ENCODE measurements at places on chromosomes 11 and 22. TPM values are rescaled to one million over a fixed set of nuclear protein-coding genes. Genes with fewer than 3 reads are reported as not detected.
A peak's percentile ranks its signal among the peaks of the same experiment; 100 is the strongest.

C1QTNF5 gene
- 23.7 TPM for total RNA-seq

ELF5 gene
- not detected for total RNA-seq

CDC45 gene
- 1.1 TPM for total RNA-seq

GSTP1 gene
- total RNA-seq: 810 TPM

DERL3 gene
- total RNA-seq: not detected

TECTA gene
- total RNA-seq: 0.80 TPM

IPO7 gene
- 157 TPM for total RNA-seq

- H3K36me3 ChIP-seq: no peaks in the 10 kb centered on the region
- H3K27me3 ChIP-seq: peaks cover 4% of the 10 kb centered on the region
- H3K4me1 ChIP-seq: no peaks in the 10 kb centered on the region
- H3K27ac ChIP-seq: no peak overlapping the region
Observed at GRCh38 chr11:55854704-55855103, 16.2 kb downstream of the OR5D16 start.

- no peak overlapping the region for H3K4me3 ChIP-seq
- no peak overlapping the region for H3K27ac ChIP-seq
- H3K36me3 ChIP-seq: no peaks in the 10 kb centered on the region
- no peak for DNase-seq
- H3K4me1 ChIP-seq: no peaks in the 10 kb centered on the region
Observed at GRCh38 chr11:6734616-6735015, 37.2 kb downstream of the OR2AG2 start.

- H3K36me3 ChIP-seq: no peaks in the 10 kb centered on the region
- no peak overlapping the region for H3K4me3 ChIP-seq
- no peaks in the 10 kb centered on the region for H3K27me3 ChIP-seq
- no peaks in the 10 kb centered on the region for H3K4me1 ChIP-seq
Observed at GRCh38 chr22:17305076-17305475, 64.2 kb upstream of the CECR2 start.

DNA sequence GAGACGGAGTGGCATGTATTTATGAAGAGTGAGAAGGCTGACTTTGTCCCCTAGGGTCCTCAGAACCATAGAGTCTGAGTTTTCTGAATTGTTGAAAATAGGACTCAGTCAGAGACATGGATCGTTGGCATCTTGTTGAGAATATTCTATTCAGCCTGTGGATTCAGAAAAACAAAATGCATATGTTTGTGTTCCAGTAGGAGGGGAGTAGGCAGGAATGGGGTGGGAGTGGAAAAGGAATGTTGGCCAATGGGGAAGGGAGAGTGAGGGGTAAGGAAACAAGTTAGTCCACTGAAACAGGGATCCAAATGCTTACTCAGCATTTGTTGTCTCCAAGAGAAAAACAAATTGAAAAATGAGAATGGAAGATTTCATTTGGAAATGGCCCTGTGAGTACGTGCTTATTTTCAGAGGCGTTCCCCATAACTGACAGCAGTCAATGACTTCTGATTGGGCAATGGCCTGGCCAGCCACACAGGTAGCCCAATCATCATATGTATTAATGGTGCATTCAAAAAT, 14.7 kb downstream of the BARX2 start:
- H3K4me1 ChIP-seq: no peaks in the 10 kb centered on the region
- H3K4me3 ChIP-seq: no peak overlapping the region
- no peaks in the 10 kb centered on the region for H3K36me3 ChIP-seq
- DNase-seq: no peak
- H3K27ac ChIP-seq: no peak overlapping the region
- H3K27me3 ChIP-seq: no peaks in the 10 kb centered on the region

DNA sequence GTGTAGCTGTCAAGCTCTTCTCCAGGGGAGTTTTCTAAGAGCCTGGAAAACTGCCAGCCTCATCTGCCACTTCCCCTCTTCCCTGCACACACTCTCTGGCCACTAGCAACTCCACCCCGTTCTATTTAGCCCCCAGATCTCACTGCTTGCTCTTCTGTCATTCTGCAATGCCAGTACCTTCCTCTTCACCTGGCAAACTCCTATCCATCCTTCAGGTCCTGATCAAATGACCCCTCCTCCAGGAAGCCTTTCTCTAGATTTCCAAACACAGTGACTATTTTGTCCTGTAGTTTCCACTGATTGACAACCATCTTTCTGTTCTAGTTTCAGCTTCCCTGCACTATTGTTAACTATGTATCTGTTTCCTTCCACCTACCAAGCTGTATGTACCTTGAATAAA, 437.7 kb downstream of the SOX6 start:
- no peak overlapping the region for H3K27ac ChIP-seq
- DNase-seq: no peak
- H3K4me1 ChIP-seq: peaks cover under 1% of the 10 kb centered on the region

GRCh38 chr11:122258446-122259194, 142.6 kb upstream of the BLID start:
- no peaks in the 10 kb centered on the region for H3K27me3 ChIP-seq
- no peaks in the 10 kb centered on the region for H3K36me3 ChIP-seq
- peaks cover 6% of the 10 kb centered on the region for H3K4me1 ChIP-seq
- DNase-seq: no peak
- H3K4me3 ChIP-seq: no peak overlapping the region

DNA sequence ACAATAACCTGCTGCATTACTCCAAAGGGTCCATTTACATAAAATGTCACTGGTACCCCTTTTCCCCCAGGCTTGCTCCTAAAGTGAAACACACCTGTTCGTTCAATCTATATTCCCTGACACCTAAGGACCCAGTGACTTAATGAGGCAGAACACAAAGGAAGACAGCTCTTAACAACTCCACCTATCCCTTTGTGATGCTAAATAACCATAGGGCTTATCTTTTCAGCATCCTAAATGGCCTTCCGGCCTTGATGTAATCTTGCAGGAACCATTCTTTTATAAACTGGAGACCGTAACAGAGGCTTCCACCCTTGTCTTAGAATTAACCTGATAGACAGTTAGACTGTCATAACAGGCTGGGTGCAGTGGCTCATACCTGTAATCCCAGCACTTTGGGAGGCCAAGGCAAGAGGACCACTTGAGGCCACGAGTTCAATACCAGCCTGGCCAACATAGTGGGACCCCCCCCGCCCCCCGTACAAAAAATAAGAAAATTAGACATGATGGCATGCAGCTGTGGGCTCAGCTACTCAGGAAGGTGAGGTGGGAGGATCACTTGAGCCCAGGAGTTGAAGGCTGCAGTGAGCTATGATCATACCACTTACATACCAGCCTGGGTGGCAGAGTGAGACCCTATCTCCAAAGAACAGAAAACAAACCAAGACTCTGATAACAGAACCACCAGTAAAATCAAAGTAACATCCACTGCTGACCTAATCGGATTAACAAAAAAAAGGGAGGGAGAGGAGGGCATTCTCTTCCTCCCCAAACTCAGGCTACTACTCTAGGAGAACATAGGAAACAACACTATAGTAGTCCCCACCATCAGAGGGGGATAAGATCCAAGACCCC, 5.1 kb downstream of the CHEK2 start:
- H3K27me3 ChIP-seq: no peaks in the 10 kb centered on the region
- peaks cover 6% of the 10 kb centered on the region for H3K4me1 ChIP-seq
- no peak for DNase-seq
- no peaks in the 10 kb centered on the region for H3K36me3 ChIP-seq
- no peak overlapping the region for H3K27ac ChIP-seq

GRCh38 chr22:19765477-19766239, 5.1 kb downstream of the TBX1 start:
- H3K36me3 ChIP-seq: no peaks in the 10 kb centered on the region
- no peak for DNase-seq
- peak overlapping the region; percentile 40 for H3K4me3 ChIP-seq
- H3K4me1 ChIP-seq: peaks cover 41% of the 10 kb centered on the region
- no peak overlapping the region for H3K27ac ChIP-seq

- DNase-seq: no peak
- no peaks in the 10 kb centered on the region for H3K27me3 ChIP-seq
- H3K36me3 ChIP-seq: no peaks in the 10 kb centered on the region
- H3K4me3 ChIP-seq: no peak overlapping the region
- H3K4me1 ChIP-seq: peaks cover 13% of the 10 kb centered on the region
Observed at GRCh38 chr22:38338772-38339379, 21.6 kb upstream of the CSNK1E start.
